ENCODE measurements at places on chromosomes 3 and 15.

DNA sequence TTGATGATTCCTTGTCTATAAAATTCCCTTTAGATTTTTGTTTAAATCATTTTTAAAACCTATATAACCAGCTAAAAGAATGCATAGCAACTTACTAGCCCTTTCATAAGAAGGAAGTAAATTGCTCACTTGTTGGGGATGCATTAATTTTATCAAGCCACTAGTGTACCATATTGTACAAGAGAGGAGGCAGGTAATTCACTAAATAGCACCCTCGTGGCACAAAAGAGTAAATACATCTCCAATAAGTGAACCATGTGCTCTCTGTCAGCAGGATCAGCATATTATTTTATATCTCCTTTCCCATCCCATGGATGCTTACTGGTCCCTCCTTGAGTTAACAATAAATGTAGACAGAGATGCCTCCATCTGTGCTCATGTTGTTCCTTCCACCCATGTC is 34.3 kb downstream of the FRMD5 start:
- no peak for DNase-seq

DNA sequence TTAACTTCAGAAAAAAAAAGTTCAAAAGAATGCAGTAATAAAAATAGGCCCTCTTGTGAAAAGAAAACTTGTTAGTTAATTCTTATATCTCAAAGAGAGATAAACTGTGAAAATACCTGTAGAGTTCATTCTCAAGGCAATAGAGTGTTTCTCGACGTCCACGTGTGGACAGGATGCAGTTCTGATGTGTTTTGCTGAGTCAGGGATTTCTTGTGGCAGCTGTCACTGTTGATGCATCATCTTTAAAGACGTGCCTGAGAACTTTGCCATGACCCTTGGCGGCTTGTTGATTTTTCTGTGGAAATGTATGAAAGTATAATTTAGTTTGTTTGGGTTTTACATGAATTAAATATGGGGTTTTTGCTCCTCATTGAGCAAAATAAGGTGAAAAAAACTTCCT is 702.2 kb downstream of the NLGN1 start:
- DNase-seq: no peak

DNA sequence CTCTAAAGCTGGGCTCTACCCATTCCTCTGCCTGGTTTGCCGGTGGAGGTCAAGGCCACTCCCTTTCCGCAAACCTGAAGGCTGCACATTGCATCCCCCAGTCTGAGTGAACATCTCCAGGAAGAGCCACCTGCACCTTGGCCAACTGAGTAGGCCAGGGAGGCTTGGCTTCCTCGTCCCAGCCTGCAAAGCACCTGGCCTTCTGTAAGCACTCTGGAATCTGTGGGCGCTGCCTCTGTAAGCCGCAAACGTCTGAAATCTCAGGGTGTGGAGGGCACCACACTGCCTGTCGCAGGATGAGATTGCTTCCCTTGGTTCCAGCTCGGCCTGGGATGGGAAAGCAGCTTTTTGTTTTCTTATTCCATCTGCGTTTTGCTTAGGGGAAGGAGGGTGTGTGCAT is 81.3 kb downstream of the SEC22A start:
- DNase-seq: no peak

DNA sequence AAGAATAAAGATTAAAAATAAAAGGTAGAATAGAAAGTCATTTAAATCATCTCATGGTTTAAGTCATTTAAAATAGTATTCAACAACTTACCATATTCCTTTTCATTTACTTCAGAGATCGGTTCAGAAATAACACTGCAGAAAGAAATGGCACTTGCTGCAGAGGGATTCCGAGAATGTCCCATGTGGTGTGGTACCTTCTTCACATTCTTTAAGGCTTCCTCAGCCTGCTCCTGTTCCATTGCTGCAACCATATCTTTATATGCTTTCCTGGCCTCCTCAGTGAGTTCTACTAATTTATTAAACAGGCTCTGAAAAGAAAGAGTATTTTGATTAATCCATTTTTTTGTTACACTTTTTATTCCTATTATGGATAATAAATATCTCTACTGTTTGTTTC is 32.6 kb upstream of the SHC4 start:
- no peak for DNase-seq

GRCh38 chr15:51726302-51727073 is 11.0 kb downstream of the LYSMD2 start:
- peak; percentile 87 for DNase-seq

- no peak for DNase-seq
Observed at GRCh38 chr3:69819282-69819681, 80.0 kb downstream of the MITF start.

GRCh38 chr3:4795905-4796304 is 183.3 kb upstream of the BHLHE40 start:
- no peak for DNase-seq

DNA sequence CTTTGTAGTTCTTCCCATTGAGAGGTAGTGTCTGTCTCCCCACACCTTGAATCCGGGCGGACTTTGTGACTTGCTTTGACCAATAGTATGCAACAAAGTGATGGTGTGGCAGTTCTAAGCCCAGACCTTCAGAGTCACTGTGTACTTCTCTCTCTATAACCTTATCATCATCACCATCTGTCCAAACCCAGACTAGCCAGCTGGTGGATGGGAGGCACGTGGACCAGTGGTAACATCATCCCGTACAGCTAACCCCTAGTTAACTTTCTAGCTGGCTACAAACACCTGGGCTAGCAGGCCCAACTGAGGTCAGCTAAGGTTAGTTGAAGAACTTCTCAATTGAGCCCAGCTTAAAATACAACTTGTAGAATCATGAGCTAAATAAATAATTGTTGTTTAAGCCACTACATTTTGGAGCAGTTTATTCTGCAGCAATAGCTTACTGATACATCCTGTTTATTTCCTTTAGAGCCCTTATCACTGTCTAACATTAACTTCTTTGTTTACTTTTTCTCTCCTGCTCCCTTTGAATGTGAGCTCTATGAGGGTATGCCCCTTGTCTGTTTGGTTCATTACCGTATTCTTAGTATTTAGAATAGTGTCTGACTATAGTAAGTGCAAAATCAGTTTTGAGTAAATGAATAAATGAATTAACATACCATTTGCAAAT is 11.5 kb upstream of the CCR9 start:
- DNase-seq: no peak

DNA sequence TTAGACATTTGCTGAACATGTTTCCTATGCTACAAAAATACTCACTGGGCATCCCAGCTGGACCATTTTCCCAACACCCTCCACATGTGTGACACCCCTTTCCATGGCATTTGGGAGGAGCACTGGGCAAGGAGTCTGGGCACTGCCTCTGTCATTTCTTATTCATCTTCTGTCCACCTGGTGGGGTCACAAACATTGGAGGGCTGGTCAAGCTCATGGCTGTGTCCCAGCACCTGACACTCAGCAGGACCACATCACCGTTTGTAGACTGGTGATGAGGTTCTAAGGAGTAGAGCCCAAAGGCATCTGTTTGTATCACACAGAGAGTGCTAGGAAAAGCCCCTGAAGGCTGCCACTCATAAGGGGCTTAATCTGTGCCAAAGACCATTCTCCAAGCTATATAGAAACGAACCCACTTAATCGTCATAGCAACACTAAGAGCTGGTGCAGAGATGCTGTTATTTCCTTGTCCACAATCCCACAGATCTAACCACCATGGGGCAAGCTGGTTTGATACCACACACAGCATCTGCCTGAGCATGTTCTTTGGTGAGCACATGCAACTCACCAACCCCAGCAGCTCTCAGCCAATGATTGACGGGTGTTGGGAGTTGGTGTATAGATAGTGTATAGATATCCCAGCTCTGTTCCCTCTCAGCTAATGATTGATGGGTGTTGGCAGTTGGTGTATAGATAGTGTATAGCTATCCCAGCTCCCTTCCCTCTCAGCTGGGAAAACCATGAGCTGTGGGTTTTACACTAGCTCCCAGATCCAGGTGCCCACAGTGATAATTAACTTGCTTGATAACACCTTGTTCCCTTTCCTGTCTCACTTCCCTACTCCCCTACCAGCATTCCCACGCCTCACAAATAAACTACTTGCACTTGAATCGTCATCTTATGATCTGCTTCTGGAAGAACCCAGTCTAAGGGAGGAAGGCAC is 42.7 kb upstream of the ATP2B2 start:
- DNase-seq: no peak

DNA sequence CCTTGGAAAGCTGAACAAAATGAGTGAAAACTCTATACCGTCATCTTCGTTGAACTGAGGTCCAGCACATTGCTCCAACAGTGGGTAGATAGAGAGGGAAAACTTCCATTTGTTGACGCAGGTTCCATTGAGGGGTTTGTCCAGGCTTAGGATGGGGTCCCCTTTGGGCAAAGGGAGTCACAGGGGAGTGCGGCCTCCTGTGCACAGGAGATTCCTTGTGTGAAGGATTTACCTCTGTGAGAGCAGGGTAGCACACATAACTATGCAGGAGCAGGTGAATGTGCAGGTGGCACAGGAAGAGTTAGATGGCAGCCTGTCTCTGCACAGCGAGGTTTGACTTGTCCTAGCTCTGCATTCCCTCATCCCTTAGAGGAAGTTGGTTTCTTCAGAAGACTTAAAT is 139.3 kb downstream of the SNRPN start:
- no peak for DNase-seq

- peak; percentile 80 for DNase-seq
Observed at GRCh38 chr3:43769097-43769884, 78.6 kb downstream of the ABHD5 start.

DNA sequence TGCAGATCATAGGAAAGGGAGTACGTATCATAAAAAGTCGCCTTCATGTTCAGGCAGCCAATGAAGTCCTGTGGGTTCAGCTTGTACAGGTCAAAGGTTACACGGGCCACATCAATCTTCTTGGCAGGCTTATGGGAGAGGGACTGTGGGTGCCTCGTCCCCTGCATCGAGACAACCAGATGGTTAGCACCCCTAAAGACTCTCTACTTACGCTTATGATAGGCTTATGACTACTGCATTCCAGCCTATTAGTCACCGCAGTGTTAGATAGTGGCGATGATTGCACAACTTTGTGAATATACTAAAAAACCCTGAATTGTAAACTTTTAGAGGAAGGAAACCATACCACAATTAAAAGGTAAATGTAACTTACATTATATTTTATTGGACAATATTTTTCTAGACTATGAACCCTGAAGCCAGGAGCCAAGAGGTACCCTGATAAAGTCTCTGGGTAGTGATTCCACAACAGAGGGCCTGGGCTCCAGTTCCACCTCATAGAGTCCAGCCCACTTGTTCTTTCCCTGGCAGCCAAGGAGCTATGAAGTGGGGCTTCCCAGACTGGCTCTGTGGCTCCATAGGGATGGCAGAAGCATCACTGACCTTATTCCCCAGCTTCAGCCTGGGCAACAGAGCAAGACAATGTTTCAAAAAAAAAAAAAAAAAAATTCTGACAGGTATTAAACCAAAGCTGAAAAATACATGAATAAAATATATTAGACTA is 2.5 kb upstream of the FANCD2 start:
- no peak for DNase-seq

DNA sequence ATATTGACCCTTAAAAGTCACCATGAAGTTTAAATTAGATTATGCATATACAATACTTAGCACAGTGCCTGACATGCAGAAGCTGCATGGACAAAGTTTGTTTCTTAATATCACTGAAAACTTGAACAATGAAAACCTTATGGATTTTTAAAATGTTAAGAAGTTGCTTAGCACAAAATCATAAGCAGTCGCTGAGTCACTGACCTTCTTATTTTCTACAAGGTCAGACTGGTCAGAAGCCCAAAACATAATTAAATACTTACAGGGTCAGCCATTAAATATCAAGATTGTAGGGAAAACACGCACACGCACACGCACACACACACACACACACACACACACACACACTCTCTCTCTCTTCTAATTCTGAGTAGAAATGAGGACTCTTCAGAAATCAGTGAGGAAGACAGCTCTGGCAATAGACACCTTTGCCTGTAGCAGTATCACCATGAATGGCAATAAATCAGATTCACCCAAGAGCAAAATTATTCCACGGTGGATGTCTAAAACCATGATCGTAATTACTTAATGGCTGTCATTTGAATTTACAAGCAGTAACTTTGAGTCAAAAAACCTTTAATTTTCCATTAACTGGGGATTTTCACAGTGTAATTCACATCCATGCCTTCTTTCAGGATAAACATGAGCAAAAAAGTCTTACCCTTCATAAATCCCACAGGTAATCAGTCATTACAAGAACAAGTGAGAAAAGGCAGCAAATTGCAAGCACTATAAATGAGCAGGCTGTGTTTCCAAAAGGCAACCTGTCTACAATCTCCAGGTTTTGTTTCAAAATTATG is 147.5 kb downstream of the OSBPL10 start:
- no peak for DNase-seq

- DNase-seq: no peak
Observed at GRCh38 chr3:33394403-33395054, 45.7 kb downstream of the UBP1 start.

GRCh38 chr3:56209982-56210751 is 258.1 kb downstream of the ERC2 start:
- DNase-seq: no peak

GRCh38 chr3:101828691-101829436 is 20.4 kb upstream of the NFKBIZ start:
- no peak for DNase-seq

GRCh38 chr15:89912674-89913396 is at the start of gene ARPIN:
TSS of gene ARPIN (minus strand) at chr15:89912952. CDS start at chr15:89912835, 117 bp downstream.
- peak; percentile 38 for DNase-seq

Measured in NCI-H345 (cell line).